ENCODE measurements at places on chromosomes 6 and 20.
A peak's percentile ranks its signal among the peaks of the same experiment; 100 is the strongest.

DNA sequence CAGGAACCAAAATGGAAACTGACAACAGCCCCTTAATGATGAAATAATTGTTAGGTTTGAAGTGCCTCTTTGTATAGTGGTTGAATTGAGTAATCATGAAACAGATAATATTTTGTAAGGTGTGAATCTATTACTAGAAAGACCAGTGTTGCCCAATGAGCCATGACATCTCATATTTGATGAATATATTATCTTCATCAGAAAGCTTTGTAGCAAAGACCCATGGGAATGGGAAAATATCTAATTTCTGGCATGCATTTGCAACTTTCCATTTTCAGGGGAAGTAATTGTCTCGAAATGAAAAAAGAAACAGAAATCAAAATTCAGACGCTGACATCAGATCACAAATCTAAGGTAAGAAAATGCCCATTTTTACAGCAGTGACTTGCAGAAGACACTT lies 57.3 kb upstream of the LAMP5 start:
- peak; percentile 31 for DNase-seq

DNA sequence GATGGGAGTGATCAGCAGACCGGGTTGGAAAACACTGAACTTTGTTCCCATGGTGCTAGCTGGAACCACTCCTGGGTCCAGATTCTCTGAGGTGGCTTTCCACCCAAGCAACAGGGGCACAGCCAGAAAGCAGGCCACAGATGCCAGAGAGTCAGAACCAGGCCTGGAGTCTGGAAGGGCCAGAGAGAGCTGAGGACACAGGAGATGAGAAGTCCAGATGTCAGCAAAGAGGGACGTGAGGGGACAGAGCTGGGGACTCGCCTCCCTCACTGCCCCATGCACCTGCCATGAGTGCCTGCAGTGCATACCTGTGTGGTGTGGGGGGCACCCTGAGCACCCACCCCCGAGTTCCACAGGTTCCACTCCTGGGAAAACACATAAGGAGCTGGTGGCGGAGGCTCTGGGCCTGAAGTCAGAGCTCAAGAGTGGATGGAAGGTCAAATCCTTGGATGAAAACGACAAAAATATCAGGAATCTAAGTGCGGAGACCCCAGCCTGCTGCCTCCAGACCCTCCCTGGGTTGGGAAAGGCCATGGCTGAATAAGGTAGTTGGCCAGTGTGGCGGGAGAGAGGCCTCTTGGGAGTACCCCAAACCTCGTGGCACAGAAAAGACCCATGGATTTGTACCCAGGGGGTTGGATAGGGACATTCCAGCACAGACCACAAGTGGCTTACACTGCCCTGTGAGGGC lies 224.2 kb downstream of the SYNDIG1 start:
- no peak for DNase-seq

GRCh38 chr20:48359692-48360341 lies 468.0 kb downstream of the PREX1 start:
- no peak for DNase-seq

- DNase-seq, result no peak
Measured at GRCh38 chr6:19205076-19205475, 632.1 kb upstream of the ID4 start.

DNA sequence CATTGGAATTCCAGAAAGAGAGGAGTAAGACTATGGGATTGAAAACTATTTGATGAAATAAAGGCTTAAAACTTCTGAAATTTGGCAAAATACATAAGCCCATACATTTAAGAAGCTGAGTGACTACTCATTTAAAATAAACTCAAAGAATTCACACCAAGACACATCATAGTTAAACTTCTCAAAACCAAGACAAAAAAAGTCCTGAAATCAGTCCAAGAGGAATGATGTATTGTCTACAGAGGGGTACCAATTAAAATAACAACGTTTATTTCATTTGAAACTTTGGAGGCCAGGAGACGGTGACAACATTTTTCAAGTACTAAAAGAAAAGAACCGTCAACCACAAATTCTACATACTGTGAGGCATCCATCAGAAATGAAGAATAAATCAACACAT lies 841.4 kb upstream of the MAP3K7 start:
- no peak for DNase-seq

- DNase-seq, result no peak
Measured at GRCh38 chr6:93398723-93399122, 20.6 kb downstream of the EPHA7 start.

DNA sequence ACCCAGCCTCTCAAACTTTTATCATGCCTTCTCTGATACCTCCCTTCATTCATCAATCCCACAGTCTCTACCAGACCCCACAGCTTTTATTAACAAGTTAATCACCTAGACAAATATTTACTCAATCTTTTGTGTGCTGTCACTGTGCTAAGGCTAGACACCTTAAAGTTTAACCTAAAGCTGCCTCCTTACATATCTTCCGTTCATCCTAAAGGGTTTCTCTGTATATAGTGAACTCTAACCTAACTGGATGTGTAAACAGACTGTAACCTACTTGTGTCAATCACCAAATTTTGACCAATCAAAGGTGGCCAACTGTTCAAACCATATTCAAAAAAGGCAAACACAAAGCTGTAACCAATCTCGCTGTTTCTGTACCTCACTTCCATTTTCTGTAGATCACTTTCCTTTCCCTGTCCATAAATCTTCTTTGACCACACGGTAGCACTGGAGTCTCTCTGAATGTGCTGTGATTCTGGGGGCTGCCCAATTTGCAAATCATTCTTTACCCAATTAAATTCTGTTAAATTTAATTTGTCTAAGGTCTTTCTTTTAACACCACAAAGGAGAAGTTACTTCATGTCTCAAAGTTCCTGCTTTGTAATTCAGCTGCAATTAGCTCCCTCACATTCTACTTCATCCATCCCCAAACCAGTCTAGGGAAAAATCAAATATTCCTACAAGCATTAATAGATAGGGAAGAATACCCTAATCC lies 72.5 kb downstream of the ARHGAP18 start:
- DNase-seq, result no peak

- DNase-seq, result no peak
Measured at GRCh38 chr6:87716928-87717614, 15.0 kb upstream of the AKIRIN2 start.

- peak; percentile 35 for DNase-seq
Measured at GRCh38 chr6:88165844-88166492, at the start of gene CNR1. Gene CNR1, minus strand, starts transcription at chr6:88166347. Its CDS starts 21,073 bp downstream, at chr6:88145274.

DNA sequence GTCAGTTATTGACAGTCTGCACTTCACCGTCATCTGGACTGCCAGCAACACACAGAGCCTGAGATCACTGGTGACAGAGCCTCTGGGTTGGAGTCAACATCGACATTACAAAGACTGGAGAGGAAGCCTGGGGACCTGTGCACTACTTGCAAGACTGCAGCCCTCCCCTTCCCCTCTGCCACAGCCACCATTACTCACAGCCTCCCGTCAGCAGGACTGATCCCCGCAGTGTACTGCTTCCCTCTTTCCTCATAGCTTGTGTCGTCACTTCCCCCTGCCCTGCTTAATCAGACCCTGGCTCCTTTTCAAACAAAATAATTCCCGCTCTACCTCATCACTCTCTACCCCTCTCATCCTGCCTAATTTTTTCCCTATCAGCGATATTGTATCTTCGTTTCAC lies 235.5 kb upstream of the KCNQ5 start:
- no peak for DNase-seq

DNA sequence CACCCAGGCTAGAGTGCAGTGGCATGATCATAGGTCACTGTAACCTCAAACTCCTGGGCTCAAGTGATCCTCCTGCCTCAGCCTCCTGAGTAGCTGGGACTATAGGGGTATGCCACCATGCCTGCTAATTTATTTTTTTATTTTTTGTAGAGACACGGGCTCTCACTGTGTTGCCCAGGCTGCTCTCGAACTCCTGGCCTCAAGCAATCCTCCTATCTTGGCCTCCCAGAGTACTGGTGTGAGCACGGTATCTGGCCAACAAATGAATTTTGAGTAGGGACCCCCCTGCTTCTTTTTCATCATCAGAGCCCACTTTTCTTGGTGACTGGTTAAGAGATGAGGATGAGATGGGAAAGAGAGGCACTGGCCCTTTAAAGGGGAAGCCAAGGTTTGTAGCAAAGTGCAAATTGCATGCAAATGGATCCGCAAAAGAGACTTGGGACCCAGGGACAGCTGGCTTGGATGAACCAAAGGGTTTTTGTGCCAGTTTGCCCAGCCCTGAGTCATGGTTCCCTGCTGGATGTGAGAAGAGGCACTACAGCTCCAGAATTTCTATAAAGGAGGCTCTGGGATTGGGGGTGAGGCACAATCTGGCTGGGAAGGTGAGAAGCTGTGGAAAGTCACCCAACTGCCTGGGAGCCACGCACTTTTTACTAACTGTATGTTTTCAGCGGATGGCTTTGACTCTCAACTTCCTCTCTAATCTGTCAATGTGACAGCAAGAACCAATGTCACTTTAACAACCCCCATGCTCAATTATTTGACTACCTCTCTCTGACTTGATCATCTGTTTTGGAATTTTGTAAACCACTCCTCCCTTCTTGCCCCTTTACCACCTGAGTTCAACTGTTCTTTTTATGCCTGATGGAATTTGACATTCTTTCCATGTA lies 58.7 kb upstream of the RNF24 start:
- DNase-seq, result no peak

GRCh38 chr20:57022306-57022705 lies 244.1 kb downstream of the BMP7 start:
- DNase-seq, result no peak

GRCh38 chr20:12531626-12532025 lies 477.1 kb upstream of the SPTLC3 start:
- no peak for DNase-seq

DNA sequence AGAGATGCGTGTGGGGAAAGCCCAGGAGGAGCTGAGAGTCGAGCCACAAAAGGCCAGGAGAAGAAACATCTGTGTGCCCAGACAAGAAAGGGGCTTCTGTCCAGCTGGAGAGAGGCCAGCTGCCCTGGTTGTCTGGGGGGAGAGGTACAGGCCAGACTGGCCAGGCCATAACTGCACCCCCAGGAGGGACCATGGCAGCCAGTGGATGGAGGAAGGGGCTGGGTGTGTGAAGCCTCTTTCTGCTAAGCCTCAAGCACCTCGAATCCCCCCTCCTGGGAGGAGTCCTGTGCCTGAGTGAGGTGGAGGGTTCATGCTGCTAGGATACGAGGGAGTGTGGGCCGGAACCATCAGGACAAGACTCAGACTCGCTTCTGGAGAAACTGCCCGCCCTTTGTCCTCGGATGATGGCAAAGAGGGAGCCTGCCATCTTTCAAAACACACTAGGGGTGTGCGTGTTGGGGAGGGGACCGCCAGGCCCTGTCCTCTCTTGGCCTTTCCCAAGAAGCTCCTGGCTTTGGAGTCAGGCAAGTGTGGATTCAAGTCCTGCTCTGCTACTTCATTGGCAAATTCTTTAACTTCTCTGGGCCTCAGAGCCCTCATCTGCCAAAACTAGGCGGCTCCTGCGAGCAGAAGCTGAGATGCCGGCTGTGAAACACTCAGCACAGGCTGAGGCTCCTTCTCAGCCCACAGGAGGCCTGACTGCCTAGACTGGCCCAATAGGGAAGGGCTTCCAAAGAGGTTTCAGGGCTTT lies 90.3 kb downstream of the ASXL1 start:
- DNase-seq, result no peak

DNA sequence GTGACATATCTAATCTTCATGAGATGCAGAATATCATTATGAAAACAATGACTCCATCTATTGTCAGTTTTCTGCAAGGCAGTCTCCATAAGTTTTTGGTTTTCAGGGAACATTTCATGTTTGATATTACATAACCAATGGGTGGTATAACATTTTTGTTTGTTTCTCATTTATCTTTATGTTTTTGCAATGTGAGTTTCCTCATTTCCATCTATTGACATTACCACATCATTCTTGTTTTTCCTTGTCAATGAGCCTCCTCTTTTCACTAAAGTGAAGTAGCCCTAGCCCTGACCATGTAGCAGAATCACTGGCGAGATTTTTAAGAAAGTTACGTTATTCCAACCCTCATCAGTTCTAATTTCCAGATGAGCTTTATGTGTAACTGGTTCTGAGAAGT lies 4.4 kb downstream of the EFHC1 start:
- no peak for DNase-seq
